GM12891 (cell line): ENCODE measurements at places on chromosomes 6 and 20.

- no peak for DNase-seq
Observed at GRCh38 chr20:6940876-6941275, 173.4 kb downstream of the BMP2 start.

DNA sequence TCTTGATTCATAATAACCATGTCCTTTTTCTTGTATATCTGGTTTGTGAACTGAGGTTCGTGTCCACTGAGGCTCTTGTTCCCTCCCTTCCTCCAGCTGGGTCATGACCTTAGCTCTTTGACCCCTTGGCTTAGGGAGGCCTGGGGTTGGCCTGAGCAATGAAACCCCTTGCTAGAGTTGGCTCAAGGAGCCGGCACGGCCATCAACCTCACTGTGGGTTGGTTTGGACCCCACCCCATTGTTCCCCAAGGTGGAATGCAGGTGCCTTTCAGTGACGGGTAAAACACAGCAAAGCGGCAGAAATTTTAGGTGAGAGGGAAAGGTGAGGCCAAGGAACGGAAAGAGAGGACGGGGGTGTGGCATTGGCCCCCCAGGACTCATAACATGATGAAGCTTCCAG is 44.5 kb upstream of the PHACTR3 start:
- DNase-seq = no peak

DNA sequence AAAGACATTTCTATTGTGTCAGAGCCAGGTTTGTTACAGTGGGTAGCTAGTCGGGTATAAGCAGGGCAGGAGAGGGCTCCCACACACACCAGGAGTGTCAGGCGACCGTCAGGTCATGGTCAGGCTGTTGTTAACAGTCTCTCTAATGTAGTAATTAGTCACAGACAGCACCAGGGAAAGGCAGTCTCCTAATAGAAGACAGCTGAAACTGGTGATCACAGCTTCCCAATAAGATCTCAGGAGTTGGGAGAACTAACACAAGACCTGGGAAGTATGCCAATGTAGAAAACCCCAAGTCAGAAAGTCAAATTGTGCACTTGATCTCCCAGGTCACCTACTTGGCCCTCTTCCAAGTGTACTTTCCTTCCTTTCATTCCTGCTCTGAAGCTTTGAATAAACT is 53.0 kb upstream of the GPR6 start:
- DNase-seq = no peak

- DNase-seq = no peak
Observed at GRCh38 chr20:42430598-42430997, 759.1 kb downstream of the PTPRT start.

DNA sequence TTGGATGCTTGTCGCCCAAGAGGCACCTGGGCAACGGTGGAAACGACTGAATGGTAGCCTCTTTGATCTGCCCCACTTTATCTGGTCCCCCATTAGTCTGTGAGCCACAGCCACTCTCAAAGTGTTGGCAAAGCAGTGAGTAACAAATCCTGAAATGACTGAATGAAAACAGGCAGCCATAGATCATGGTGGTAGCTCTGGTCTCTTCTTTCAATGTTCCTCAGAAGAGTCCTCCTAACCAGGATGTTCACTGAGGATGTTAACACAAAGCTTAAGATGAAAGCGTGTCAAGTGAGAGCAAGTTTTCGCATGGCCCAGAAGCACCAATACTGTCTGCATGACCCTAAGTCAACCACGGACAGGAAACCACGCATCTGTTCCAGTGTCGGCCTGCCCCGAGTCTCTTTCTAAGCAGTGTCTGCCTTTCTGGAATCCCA is 107.3 kb downstream of the IRF4 start:
- DNase-seq = no peak
